Activated naive CD4-positive, alpha-beta T cell treated with anti-CD3 and anti-CD28 coated beads, Interleukin-2, amount 50 U/mL, for 16 hours (primary cell): ENCODE measurements at places on chromosomes 7 and 10.

DNA sequence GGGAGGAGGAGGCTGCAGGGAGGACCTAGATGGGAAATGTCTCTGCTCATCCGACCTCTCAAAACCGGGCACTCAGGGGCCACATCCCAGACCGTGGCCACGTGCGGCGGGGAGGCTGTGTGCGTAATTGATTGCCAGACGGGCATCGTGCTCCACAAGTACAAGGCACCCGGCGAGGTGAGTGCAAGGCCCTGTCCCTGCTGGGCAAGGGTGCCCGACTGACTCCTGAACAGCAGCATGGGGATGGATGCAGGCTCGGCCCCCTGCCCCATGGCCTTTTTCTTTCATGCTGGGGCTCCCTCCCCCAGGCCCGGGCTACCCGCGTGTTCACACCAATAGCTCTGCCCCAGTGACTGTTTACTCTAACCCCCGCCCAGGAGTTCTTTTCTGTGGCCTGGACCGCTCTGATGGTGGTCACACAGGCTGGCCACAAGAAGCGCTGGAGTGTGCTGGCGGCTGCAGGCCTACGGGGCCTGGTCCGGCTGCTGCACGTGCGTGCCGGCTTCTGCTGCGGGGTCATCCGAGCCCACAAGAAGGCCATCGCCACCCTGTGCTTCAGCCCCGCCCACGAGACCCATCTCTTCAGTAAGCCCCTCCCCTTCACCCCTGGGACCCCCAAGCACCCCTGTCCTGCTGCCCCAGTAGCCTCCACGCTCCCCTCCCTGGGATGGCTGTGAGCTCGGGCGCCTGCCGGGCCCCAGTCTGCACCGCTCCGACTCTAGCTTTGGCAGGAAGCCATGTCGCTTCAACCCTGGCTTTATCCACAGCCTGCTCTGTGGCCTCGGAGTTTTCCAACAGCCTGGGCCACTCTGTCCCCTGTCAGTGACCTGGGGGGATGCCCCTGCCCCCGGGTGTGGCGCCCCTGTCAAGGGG lies 3.9 kb downstream of the LRWD1 start:
- DNase-seq = peak; percentile 8

GRCh38 chr10:43122826-43123225 lies 15.4 kb upstream of the CSGALNACT2 start:
- DNase-seq = no peak

- DNase-seq = no peak
These were observed 28.1 kb upstream of the SGMS1 start for GRCh38 chr10:50651808-50652207.

DNA sequence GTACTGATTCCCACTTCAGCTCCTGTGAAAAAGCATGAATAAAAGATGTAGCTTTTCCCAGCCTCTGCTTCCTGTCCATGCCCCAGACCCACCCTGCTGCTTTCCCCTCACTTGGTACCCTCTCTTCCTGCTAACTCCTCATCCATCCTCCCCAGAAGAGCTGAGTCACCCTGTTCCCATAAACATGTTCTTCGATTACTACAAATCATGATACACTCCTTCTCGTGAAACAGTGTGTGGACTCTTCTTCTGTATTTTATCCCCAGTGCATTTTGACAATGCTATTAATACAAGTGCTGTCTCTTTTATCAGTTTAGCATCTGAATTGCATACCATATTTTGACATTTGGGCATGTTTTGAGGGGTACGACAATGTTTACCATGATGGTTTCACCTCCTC lies 45.8 kb upstream of the SORBS1 start:
- DNase-seq = no peak

DNA sequence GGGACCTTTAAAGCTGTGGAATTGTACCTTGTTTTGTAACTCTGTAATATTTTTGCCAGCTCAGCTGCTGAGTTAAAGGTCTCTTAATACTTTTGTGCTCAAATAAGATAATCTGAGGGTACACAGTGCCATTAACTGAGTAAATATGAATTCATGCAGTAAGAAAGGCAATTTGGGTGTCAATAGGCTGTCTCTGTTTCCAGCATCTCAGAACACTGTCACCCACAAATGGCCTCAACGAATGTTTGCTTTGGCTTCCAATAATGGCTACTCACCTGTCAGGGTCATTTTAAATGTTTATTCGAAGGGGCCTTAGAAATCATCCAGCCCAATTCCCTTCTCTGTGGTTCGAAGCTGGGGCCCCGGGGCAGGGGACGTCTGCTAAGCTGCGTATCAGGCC lies 225.4 kb downstream of the ZMYND11 start:
- DNase-seq = no peak

GRCh38 chr7:37440738-37441385 lies 7.8 kb downstream of the ELMO1 start:
- DNase-seq = peak; percentile 24

DNA sequence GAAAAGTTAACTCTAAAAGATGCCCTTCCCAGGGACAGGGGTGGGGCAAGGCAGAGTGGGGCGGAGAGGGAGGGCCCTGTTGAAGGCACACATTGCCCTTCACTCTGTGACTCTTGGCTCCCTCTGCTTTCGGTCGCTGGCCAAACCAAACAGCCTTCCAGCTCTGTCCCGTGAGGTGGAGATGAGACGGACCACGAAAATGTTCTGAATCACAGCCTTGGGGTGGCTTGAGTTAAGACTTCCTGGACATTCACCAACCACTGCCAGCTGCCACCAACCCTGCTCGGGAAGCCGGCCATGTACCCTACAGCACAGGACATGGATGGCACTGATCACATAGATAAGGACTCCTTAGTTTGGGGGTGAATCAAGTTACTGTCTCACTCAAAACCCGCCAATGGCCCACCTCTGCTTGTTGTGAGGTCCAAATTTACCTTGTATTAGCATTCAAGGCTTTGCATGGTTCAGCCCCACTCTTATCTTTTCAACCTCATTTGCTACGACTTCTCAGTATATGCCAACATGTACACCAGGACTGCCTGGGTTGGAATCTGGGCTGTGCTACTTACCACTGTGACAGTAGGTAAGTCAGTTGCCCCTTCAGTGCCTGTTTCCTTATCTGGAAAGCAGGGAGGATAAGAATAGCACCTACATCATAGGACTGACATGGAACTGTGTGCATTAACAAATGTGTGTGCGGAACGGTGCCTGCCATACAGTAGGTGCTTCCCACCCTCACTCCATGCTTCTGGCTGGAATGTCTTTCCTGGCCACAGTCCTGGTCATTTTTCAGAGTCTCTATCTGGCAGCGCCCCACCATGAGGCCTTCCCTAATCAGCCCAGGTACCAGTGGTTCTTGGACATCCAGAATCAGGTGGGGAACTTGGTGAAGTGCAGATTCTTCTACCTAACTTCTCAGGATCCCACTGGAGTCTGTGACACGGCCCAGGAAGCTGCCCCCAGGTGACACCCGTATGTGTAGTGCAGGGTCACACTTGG lies 28.0 kb downstream of the ITPRIP start:
- no peak for DNase-seq

- no peak for DNase-seq
These were observed 62.2 kb downstream of the PPP1R9A start for GRCh38 chr7:94969434-94970084.

GRCh38 chr10:71553432-71553831 lies 156.7 kb downstream of the CDH23 start:
- DNase-seq = no peak

- no peak for DNase-seq
These were observed 34.7 kb downstream of the ZNF33A start for GRCh38 chr10:38045129-38045528.

GRCh38 chr7:137017221-137017620 lies 148.8 kb downstream of the CHRM2 start:
- DNase-seq = no peak

DNA sequence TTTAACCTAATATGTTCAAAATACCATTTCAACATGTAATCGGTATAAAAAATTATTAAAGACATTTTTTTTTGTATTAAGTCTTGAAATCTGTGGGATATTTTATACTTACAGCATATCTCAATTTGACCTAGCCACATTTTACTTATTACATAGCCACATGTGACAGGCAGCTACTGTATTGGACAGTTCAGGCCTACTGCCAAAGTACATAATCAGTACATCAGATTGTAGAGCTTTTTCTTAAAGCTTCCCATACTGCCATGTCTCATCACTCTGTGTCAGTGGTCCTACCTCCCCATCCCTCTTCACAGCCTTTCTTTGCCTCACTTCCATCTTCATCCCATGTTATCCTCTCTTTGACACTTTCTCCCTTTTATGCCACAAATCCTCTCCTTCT lies 43.0 kb downstream of the LOXL4 start:
- DNase-seq = no peak

GRCh38 chr10:17237915-17238444 lies 9.9 kb downstream of the VIM start:
- no peak for DNase-seq

DNA sequence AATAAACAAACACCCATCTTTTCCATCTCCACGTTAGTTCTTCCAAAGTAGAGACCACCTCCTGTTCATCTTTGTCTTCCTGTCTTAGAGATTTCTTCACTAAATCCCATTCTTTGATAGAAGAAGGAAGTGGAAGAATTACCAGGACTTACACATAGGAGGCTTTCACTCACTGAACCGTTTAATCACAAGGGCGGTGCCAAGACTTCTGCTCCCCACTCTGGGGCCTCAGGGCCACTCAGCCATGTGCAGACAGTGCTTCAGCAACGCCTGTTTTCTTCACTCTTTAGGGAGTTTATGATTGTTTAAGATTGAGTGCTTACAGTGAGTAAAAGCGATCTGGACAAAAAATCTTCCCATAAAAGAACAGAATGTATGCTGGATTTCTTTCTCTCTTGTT lies 63.9 kb upstream of the SORCS3 start:
- DNase-seq = no peak

DNA sequence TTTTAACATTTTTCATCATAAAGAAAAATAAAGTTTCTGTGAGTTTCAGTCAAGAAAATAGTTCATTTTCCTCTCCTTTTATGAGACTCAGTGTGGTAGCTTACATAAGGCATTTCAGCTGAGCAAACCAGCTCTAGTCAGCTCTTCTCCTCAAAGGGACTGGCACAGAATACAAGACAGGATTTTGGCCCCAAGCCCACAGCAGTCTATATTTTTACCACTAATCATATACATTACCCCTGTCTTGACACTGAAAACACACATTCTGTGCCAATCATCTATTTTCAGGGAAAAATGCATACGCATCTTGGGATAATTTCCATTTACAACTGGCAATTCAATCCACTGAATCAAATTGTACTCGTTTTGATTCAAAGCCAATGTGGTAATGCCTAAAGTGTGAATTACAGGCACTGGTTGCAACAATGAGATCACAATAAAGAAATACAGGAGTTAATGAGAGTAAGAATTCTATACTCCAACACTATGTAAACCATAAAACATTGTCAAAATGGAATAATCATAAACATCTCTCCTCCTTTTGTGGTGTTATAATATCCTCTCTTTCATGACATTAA lies 186.4 kb downstream of the CACNA2D1 start:
- no peak for DNase-seq

- no peak for DNase-seq
These were observed 5.8 kb downstream of the ZNF365 start for GRCh38 chr10:62380016-62380415.

- no peak for DNase-seq
These were observed 515.1 kb upstream of the GALNT17 start for GRCh38 chr7:70616821-70617220.

DNA sequence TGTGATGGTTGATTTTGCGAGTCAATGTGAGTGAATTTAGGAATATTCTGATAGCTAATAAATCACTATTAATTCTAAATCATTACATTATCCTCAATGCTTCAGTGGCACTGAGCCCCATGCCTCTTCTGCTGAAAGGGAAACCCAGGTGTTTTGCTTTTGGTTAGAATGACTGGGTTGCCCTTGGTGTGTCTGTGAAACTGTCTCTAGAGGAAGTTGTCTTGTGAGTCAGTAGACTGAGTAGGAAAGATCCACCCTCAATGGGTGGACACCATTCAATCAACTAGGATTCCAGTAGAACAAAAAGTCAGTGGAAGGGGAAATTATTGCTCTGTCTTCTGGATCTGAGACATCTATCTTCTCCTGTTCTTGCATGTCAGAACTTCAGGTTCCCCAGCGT lies 472.4 kb downstream of the ANKRD7 start:
- no peak for DNase-seq

DNA sequence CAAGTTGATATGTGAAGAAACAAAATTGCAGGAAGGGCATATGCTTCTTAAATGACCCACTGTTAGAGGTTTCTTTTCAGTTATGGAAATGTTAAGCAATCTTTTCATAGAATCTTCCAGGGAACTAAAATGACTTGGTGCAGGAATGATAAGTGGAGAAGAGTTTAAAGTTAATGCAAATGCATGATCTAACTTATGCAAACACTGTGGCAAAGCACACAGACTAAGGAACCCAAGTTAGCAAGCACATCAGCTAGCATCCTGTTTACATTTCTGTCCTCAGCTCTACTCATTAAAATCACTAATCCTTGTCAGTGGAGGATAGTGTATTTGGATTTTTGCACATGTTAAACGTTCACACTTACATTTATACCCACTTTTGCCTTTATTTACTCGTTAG lies 9.3 kb downstream of the CLCN1 start:
- DNase-seq = no peak

- no peak for DNase-seq
These were observed 327.3 kb downstream of the HTR7 start for GRCh38 chr10:90530521-90530920.

- no peak for DNase-seq
These were observed 119.3 kb upstream of the CHST15 start for GRCh38 chr10:124212702-124213101.

GRCh38 chr7:2198206-2198605 lies 34.5 kb downstream of the MAD1L1 start:
- no peak for DNase-seq

DNA sequence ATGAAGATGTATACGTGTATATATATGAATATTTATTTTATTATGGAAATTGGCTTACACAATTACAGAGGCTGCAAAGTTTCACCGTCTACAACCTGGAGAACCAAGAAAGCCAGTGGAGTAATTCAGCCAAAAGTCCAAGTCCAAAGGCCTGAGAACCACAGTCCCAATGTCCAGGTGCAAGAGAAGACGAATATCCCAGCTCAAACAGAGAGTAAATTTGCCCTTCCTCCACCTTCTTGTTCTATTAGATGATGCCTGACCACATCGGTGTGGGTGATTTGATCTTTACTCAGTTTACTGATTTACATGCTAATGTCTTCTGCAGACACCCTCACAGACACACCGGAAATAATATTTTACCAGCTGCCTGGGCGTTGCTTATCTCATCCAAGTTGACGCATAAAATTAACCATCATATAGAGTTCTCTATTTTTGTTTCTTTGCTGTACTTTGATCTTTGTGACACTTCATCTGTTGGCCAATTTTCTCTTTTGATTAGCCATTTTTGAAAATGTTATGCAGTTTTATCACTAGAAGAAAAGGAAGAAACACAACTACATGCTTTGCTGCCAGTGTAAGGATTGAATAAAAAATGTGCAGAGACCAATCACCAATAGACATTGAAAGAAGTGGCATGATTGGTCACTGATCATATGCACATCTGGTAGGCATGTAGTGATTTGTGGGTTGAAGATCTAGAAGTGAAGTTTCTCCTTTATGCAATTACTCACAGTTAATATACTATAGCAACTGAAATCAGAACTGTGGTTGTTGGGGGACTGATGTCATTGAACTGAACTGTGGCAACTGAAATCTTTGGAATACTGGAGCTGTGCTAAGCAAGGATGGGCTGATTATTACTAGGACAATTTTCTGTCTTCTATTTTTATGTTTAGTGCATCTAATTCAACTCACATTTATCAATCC lies 68.5 kb downstream of the EPDR1 start:
- no peak for DNase-seq
